HCEC 1CT (cell line): ENCODE measurements at places on chromosomes 16 and 17.
A peak's percentile ranks its signal among the peaks of the same experiment; 100 is the strongest.

DNA sequence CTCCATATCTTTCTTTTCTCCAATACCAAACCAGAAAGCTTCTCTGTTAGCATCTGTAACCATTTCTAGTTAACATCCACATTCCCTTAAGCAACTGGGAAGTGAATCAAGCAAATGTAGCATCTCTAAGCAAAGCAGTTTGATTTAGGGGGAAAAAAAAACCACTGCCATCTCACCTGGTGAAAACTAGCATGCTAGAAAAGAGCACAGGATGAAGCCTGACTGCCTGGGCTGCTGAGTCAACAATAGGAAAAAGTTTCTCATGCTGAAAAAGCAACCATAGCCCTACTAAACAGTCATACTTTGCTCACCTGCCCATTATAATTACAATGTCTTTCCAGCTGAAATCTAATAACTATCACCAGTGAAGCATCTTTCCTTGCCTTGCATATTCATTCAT lies 139.3 kb downstream of the ANKFN1 start:
- DNase-seq: peak; percentile 45

- DNase-seq: no peak
These were observed 11.5 kb downstream of the DEXI start for GRCh38 chr16:10930755-10931093.

DNA sequence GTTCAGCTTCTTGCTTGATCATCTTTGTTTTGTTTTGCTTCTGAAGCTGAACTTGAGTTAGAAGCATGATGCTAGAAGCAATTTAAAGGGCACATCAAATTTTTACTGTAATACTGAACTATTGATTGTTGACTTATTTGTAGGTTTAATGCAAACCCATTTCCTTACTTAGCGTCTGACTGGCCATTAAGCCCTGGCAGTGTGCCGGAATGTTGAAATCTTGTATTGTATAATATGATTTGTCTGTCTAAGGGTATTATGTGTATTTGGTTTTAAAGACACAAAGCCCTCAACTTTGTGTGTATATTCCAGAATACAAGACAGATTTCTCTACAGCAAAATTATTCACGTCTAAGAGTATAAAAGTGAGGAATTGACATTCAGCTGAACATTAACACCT lies 39.7 kb downstream of the NUP93 start:
- DNase-seq: no peak

DNA sequence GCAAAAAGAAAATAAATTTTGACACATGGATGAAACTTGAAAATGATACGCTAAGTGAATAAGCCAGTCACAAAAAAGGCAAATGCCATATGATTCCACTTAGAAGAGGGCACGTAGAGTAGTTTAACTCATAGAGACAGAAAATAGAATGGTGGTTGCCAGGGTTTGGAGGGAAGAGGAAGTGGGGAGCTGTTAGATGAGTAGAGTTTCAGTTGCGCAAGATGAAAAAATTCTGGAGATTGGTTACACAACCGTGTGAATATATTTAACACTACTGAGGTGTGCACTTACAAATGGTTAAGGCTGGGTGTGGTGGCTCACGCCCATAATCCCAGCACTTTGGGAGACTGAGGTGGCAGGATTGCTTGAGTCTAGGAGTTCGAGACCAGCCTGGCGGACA lies 93.4 kb upstream of the TMEM132E start:
- DNase-seq: no peak

- no peak for DNase-seq
These were observed 17.7 kb downstream of the SLC6A4 start for GRCh38 chr17:30217746-30218245.
